ENCODE measurements at places on chromosomes 11 and 22.

- no peak for DNase-seq
Measured at GRCh38 chr11:30244265-30244664, 13.5 kb downstream of the FSHB start.

DNA sequence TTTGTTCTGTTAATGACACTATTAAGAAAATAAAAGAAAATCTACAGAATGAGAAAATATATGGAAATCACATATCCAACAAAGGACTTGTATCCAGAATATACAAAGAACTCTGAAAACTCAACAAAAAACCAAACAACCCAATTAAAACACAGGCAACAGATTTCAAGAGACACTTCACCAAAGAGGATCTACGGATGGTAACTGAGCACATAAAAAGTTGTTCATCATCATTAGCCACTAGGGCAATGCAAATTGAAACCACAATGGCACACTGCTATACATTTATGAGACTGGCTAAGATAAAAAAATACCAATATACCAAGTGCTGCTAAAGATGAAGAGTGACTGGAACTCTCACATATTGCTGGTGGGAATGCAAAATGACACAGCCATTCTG, 34.5 kb upstream of the SLC25A1 start:
- no peak for DNase-seq

DNA sequence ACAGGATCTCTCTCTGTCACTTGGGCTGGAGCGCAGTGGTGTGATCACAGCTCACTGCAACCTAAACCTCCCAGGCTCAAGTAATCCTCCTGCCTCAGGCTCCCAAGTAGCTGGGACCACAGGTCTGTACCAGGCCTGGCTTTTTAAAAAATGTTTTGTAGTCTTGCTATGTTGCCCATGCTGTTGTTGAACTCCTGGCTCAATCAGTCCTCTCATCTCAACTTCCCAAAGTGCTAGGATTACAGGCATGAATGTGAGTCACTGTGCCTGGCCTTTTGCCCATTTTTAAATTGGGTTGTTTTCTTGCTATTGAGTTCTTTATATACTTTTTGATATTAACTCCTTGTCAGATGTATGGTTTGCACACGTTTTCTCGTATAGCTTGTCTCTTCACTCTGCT, 33.0 kb upstream of the PITPNB start:
- no peak for DNase-seq

- no peak for DNase-seq
Measured at GRCh38 chr11:75507571-75507970, 18.2 kb downstream of the GDPD5 start.

DNA sequence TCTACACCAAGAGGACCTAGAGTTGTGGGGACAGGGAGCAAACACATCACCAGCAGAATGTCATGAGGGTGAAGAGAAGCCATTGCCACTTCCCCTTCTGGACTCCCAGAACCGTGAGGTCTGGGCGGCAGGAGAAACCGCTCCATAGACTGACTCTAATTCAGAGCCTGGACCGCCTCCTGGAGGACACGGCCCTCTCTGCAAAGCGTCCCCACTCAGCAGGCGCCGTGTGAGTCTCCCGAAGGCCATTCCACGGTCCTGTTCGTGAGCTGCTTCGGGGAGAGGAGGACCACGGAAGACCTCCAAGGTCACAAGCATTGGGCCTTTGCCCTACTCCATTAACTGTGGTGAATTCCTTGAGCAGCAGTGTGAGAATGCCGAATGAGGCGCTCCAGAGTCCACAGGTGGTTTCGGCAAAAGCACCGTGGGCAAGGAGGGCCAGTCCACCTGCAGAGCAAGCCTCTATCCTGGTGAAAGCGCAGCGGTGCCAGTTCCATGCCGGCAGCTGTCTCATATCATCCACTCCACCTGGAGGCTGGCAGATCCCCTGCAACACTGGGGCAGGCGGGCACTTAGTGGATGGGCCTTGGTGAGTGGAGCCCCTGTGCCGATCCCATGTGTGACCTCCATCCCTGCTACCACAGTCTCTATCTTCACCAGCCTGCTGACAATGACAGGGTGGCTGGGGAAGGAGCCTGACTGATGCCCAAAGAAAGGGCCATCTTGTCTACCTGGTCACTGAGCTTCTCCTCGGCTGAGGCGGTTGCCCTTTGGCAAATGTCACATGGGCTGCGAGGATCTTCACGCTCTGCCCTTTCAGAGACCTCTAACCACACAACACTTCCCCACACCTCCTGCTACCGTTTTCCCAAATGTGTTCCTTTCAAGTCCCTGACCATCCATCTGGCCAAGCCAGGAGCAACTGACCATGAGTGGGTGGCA, 7.5 kb downstream of the C11orf21 start:
- DNase-seq, result no peak

DNA sequence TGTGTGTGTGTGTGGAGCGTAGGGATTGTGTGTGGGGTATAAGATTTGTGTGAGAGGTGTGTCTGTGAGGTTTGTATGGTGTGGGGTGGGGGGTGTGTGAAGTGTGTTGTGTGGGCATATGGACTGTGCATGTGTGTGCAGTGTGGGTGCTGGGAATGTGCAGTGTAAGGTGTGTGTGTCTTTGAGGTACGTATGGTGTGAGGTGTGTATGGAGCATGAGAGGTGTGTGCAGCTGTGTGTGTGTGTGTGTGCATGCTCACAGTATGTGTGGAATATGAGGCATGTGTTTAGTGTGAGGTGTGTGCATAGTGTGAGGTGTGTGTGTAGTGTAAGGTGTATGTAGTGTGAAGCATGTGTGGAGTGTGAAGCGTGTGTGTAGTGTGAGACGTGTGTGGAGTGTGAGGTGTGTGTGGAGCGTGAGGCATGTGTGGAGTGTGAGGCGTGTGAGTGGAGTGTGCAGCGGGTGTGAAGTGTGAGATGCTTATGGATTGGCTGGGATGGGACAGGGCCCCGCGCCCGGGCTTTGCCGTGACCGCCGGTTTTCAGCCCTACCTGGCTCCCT, 1.7 kb upstream of the TMPRSS6 start:
- DNase-seq, result no peak

DNA sequence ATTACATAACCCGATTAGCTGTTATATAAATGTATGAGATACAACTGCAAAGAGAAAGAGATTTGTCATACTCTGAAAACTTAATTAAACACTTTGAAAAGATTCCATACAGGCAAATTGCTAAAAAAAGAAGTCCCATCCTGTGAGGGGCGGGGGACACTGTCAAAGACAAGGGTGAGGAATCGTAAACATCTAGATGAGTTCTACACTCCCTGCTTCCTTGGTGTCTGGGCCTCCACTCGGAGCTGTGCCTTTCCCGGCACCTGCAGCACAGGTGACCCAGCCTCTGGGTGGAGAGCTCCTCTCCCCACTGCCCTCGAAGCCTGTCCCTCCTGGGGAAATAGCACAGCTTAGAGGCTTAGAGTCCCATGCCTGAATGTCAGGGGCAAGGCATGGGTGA, 69.2 kb upstream of the CRYBB3 start:
- DNase-seq, result no peak

- DNase-seq, result no peak
Measured at GRCh38 chr22:23414727-23415489, 165.2 kb downstream of the IGLL1 start.

GRCh38 chr11:129239207-129239606, 47.1 kb upstream of the ARHGAP32 start:
- no peak for DNase-seq

DNA sequence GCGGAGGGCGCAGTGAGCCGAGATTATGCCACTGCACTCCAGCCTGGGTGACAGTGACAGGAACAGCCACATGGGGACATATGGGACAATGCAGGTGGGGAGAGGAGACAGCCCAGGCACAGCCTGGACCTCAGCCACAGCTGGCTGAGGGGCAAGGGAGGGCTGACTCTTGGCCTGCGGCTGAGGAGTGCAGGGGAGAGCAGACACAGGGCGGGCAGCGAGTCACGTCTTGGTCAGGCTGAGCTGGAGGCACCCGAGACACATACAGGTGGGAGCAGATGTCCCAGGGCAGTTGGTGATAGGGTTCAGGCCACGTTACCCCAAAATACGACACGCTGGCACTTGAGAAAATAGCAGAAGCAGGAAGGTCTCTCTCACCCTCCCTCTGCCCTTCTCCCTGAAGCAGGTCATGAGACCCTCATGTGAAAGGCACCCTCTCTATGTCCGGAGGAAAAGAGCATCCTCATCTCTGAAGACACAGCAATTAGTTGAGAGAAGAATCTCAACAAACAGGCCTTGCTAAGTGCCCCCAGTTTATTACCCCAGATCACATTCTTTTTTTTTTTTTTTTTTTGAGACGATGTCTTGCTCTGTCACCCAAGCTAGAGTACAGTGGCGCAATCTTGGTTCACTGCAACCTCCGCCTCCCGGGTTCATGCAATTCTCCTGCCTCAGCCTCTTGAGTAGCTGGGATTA, 10.5 kb downstream of the KIAA0930 start:
- DNase-seq, result no peak

DNA sequence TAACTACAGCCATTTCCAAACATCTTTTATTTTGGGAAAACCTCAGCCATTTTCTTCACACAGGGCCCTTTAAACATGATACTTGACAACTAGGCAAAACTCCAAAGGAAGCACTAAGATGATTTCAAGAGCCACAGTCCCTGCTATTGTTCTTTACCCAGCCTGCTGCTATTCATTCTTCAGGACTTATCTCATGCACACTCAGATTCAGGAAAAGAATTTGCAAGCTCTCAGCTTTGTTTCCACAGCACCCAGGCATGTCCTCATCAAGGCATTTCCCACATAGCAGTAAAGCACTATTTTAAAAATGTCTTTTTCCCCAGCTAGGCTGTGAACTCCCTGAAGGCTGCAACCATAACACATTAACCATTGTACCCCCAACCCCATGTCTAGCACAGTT, 609.3 kb upstream of the CCDC90B start:
- no peak for DNase-seq

DNA sequence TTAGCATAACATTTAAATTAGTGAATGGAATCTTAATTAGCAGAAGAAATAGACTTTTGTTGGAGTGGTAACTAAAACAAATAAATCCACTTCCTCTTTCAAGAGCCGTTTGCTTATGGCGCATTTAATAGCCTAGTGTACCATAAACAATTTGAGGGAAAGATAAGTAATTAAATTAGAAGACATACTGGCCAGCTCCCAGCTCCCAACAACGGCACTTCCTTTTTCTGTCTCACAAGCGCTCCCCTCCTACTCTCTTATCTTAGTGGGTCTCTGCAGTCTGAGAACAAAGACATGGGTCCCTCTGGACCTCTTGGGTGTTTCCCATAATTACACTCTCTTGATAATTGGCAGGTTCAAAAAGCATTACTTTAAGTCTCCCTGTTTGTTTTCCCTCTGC, 146.0 kb downstream of the OPCML start:
- no peak for DNase-seq

- no peak for DNase-seq
Measured at GRCh38 chr22:40572976-40573375, 63.5 kb downstream of the MRTFA start.

GRCh38 chr11:121773076-121773475, 320.3 kb upstream of the SORL1-AS1 start:
- no peak for DNase-seq

GRCh38 chr22:43446916-43447315, 35.1 kb downstream of the MPPED1 start:
- no peak for DNase-seq

- DNase-seq, result no peak
Measured at GRCh38 chr11:60785136-60785535, at the start of gene MS4A10. MS4A10 (plus strand) TSS chr11:60785333; CDS start chr11:60790336, 5,003 bp downstream.

- no peak for DNase-seq
Measured at GRCh38 chr11:73980001-73980961, 2.4 kb downstream of the UCP2 start.

- no peak for DNase-seq
Measured at GRCh38 chr22:19882446-19883381, 28.0 kb upstream of the GNB1L start.

GRCh38 chr11:15969701-15970329, 386.5 kb downstream of the SOX6 start:
- DNase-seq, result no peak

- DNase-seq, result no peak
Measured at GRCh38 chr22:50207383-50208140, 6.8 kb downstream of the SELENOO start.

DNA sequence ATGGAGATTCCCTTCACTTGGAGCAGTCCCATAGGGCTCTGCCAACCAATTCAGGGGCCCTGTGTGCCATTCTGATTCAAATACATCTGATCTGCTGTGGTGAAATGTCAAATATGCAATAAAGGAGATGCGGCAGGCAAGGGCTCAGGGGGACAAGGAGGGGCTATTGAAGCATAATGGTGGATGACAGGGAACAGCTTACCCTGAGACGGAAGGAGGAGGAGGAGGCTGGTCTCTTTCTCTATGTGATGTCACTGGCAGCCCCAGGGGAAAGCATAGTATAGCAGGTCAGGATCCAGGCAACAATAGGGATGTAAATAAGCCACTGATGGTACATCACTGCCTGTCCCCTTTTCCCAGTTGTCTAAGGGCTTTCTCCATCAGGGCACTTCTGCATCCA, 350.9 kb upstream of the SYN3 start:
- DNase-seq, result no peak

DNA sequence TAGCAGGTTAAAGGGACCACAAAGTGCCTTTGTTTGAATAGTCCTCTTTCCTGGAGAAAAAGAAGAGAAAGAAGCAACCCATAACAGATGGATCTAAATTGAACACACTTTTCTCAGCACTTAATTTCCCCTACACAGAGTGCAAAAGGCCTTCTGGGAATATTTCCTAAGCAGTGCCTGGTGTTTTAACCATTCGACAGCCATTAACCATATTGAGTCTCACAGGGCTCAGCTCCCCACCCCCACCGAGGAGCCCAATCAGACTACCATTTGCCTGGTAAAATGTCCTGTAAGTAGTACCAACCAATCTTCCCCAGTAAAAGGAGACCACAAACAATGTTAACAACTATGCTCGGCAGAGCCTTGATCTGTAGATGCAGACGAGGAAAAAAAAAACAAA, 40.7 kb upstream of the SLC6A5 start:
- no peak for DNase-seq

DNA sequence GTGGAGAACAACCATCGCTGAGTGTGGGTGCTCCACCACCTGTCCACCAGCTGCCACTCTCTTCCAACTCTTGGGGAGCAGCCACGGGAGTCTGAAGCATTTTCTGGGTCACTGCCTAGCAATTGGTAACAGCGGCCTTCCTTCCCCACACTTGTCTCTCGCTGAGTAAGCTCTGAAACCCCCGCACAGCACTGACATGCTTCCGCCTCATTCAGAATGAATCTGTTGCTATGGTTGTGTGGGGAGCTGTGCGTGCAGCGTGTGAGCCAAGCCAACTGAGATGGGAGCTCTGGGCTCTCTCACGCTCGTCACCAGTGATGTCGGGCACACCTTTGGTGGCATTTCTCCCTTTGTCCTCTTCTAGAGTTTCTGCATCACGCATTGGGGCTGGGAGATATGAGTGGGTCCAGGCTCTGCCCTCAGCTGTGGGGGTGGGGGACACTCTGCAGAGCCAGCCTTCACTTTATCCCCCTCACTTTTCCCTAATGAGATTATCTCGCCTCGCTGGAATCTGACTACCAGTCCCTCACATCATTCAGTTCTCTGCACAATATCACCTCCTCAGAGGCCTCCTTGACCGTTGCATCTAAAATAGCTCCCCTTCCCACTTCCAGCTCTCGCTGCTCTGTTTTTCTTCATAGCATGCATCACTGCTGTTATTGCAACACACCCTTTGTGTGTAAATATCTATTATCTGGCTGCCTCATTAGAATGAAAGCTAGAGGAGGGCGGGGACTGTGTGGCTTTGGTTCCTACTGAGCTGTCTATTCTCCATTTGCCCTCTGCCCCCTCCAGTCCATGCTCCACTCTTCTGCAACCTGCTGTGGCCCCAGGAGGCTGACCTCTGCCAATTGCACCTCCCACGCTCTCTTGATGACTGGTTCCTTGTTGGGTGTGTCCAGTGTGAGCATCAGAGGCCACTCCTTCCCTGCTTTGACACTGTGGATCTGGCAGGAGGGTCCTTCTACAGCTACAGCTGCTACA, 569.9 kb upstream of the CADM1 start:
- no peak for DNase-seq

GRCh38 chr11:89275966-89276365, 98.3 kb downstream of the TYR start:
- no peak for DNase-seq

Measured in cerebellar nuclear complex (tissue), 1 donor.